Stimulated activated naive CD8-positive, alpha-beta T cell treated with anti-CD3 and anti-CD28 coated beads, Interleukin-15, Interleukin-2, amounts not matched to agents 100 U/mL and 50 U/mL, for 24 hours (primary cell): ENCODE measurements at places on chromosomes 5 and 9.

GRCh38 chr5:32507738-32508434, 63.3 kb upstream of the ZFR start:
- no peak for DNase-seq

- DNase-seq = no peak
Observed at GRCh38 chr9:110217656-110218099, 9.7 kb upstream of the C9orf152 start.

- no peak for DNase-seq
Observed at GRCh38 chr5:86542532-86542931, 75.2 kb upstream of the COX7C start.

GRCh38 chr5:116887104-116887503, 312.5 kb upstream of the SEMA6A start:
- no peak for DNase-seq

DNA sequence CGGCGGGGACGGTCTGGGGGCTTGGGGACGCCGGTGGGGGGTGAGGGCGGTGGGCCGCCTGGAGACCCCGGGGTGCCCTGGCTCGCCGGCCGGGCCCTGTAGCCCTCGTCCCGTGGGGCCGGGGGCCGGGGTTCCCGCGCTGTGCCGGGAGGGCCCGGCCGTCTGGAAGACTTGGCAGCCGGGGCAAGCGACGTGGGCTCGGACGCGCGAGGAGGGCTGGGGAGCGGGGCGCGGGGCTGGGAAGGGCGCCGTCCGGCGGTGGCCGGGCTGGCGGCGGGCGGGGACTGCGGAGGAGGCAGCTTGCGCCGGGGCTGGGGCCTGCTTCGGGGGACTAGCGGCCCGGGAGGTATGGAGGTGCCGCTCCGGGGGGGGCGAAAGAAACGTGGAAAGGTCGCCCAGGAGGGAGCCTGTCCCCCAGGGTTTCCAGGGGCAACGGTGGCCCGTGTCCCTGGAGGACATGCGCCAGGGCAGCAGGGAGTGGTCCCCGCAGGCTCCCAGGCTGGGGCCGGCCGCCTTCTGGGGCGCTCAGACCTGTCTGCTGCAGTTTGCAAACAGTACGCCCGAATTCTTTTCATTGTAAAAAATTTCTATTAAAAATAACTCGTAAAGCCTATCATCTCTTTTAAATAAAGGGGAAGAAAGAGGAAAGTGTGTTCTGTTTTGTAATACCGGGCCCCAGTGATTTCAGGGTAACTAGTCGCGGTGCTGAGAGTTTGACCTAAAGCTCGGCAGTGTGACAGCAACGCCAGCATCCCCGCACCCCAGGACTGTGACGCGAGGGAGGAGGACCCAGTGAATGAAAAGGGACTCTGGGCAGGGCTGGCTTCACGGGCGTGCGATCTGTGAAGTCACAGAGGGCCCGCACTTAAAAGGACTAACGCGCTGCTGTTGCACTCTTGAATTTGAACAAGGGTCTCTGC, 752 bp upstream of the ANKH start:
- DNase-seq = peak; percentile 77

GRCh38 chr5:35869685-35870277, 13.1 kb downstream of the IL7R start:
- DNase-seq = no peak

DNA sequence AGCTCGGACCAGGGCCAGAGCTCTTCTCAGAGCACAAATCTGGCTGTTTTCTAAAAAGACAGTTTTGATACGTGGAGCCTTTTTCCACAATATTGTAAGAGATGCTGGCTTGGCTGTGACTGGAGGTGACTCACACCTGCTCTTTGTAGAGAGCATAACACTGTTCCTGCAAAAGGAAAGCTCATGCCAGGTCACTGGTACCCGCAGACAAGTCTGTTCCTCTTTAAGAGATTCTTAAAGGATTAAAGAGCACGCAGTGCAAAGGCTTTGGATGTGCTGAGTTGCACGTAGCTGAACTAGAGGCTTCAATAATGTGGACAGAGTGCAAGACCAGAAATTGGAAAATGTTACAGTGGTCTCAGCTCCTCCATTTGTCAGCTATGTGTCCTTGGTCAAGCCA, 19.0 kb downstream of the ACTL7B start:
- DNase-seq = no peak

DNA sequence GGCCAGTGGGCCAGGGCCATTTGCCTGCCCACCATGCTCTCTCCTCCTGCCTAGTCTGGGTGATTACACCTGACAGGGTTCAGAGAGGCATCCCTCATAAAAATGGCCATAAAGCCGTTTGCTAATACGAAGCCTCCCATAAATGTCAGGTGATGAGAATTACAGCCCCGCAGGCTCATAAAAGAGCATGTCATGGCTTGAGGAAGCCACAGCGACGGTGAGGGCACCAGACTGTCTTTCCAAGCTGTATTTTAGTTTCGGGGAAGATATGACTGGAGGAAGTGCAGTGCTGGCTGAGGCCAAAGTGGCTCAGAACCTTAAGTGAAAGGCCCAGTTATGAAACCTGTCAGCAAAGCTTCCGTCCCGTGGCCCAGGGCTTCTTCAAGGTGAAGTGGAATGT, 18.5 kb upstream of the TCERG1 start:
- no peak for DNase-seq

DNA sequence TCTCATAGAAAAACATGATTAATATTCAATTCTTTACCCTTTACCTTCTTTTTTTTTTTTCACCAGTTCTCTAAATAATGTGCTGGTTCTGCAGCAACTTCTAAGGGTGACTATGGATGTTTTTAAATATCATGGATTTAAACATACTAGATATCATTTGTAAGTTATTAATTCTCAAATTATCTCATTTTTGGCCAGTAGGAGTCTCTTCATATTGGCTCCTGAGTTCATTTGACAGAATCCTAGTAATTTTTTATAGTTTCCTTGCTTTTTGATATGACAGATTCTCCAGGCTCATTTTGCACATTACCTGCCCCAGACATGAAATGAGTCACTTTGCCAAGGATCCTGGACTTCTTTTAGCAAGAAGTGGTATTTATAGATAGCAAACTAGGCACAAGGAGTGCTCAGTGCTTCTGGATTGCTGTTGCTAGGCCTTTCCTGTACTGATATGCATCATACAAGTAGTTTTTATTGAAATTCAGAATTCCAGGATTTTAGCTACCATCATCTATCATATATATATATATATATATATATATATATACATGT, 201.3 kb upstream of the IL12B start:
- DNase-seq = no peak

DNA sequence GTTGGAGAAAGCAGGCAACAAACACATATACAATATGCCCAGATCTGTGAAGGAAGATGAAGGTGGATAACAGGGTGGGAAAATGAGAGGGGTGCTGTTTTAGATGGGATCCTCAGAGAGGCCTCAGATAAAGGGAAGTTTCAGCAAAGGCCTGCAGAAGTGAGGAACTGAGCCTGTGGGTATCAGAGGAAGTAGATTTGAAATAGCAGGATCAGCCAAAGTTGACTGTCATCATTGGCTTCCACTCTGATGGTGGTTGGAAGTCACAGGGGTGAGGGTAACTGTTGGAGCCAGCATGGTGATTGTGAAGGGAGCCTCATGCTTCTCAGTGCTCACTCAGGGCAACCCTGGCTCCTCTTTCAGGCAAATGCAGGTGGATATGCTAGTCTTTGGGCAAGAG, 607.2 kb upstream of the CLINT1 start:
- no peak for DNase-seq

GRCh38 chr9:121772600-121773285, 121.3 kb downstream of the DAB2IP start:
- DNase-seq = no peak

- DNase-seq = no peak
Observed at GRCh38 chr5:139134906-139135305, 63.3 kb downstream of the SIL1 start.

DNA sequence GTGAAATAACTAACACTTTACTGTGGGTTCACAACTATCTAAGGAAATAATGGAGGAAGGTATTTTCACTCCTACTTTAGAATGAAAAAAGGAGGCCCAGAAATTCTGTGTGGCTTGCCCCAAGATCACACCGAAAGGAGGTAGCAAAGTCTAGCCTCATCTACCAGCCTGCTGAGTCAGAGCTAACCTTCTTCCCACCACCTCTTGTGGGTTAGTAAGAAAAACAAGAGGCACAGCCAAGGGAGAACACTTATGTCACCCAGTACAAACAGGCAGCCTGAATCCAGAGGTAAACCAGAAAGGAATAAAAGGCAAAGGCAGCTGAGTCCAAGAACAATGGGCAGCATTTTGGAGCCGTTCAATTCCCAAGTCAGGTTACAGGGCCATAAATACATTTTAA, 91.9 kb upstream of the RASEF start:
- DNase-seq = no peak

DNA sequence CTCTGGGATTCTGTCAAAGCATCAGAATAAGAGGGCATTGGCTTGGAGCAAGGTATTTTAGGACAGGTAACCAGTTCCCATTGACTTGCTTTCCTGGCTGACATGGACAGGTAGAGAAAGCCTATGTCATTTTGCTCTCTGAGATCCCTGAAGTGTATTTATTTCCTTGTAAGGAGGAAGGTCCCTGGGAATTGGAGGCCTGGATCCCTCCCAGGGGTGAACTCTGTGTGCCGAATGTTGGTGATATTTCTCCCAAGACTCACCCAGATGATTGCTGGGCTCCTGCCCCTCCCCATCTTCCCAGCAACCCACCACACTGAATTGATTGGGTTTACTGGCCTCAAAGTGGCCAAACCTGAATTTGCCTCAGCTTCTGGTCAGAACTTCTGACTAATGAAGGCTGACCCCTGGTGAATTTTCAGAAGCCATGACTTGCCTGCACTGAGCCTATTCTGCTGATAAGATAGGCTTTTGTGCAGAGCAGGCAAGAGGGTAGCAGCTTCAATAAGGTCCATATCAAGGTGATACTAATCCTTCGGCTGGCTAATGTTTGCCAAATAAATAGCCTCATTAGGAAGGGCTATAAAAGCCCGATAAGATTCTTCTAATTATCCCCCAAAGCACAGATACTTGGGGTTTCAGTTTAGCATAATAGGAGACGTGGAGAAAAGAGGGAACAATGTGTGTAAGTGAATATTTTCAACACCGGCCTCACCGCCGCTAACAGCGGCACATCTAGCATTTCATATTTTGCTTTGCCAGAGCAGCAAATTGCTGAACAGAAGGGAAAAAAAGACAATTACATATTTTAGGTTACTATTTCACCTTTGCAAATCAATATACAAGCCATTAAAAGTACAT, 152.9 kb upstream of the PITX1 start:
- no peak for DNase-seq

GRCh38 chr5:86880785-86881492, 263.2 kb downstream of the COX7C start:
- peak; percentile 24 for DNase-seq

- no peak for DNase-seq
Observed at GRCh38 chr5:169467041-169467771, 116.4 kb upstream of the SPDL1 start.

DNA sequence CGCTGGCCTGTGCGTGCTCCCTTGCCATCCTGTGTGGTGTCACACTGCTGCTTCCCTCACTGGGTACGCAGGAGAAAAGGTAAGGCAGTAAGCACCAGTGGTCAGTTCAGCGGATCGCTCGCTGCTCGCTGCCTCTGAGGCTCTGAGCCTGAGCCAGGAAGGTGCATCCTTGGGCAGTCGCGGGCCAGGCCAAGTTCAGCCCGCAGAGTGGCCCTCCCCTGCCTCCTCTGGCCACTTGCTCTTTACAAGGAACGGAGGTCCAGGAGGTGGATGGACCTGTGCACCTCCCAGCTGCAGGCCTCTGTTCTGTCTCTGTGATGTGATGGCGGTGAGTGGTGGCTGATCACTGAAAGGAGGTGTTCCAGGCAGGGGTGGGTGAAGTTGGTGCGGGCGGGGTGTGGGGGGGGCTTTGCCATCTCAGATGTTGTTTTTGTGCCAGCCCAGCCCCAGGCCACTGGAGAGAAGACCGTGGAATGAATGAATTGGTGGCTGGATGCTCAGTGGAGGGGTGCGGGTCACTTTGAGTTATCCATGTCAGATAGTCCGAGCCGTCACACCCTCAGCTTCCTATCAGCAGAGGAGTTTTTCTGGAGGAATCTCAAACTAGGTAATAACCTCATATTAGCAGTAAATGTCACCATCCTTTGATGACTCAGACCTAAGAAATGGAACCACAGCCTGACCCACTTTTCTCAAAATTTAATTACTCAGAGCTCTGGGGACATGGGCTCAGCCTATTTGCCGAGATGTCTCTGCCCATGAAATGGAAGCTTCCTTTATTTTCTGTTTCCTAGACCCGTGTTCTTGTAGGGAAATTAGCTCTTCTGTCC, 7.3 kb downstream of the COL5A1 start:
- no peak for DNase-seq

DNA sequence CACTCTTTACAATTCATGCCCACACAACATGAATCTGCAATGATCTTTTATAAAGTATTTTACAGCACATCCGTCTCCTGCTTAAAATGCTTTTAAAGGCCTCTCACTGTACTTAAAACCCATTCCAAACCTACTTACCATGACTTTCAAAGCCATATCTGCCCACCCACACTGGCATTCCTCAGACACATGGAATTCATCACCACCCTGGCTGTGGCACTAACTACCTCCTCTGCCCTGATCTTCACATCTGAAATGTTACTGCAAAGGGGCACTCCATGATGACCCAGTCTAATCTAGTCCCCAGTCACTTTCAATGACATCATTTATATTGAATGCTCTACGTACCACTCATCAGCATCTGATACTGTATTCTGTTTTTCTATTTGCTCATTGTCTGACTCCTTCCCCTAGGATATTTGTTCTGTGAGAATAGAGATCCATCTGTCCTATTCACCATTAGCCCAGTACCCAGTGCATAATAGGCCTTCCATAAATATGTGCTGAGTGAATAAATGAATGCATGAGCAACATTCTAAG, 193.2 kb upstream of the KIF2A start:
- no peak for DNase-seq

DNA sequence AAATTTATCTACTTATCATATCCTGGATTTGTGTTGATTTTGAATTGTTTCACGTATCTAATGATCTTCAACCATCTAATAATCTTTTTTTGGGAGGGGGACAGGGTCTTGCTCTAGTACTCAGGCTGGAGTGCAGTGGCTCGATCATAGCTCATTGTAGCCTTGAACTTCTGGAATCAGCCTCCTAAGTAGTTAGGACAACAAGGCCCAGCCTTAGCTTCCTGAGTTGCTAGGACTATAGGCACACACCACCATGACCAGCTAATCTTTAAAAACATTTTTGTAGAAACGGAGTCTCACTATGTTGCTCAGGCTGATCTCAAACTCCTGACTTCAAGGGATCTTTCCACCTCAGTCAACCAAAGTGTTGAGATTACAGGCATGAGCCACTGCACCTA, 34.6 kb downstream of the MRPS27 start:
- DNase-seq = no peak

DNA sequence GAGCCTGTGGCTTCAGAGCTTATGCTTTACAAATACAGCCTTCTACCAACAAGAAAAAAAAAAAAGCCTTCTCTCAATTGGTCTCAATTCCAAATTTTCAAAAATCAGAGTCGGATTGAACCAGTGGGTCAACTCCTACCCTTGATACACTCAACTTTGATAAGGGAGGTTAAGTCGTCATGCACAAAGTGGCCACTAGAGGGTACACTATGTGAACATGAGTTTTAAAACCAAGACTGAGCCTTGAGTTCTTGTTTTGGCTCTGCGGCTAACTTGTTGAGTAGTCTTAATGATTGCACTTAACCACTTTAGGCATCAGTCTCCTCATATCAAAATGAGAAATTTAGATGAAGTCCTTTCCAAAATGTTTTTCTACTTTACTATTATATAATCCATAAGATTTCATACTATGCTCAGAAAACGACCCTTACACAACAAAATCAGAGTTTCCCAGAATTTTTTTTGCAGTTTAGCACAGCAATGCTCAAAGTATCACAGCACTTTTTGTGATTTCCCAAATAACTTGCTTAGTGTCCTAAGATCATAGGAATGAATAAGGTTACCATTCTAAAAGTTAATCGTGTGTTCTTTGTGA, 92.9 kb upstream of the MTAP start:
- DNase-seq = peak; percentile 80
